HTR-8/SVneo (cell line): ENCODE measurements at places on chromosomes 5 and 9.
A peak's percentile ranks its signal among the peaks of the same experiment; 100 is the strongest.

- no peak for DNase-seq
These were observed 265.2 kb downstream of the MAT2B start for GRCh38 chr5:163770625-163771024.

- no peak for DNase-seq
These were observed 4.2 kb upstream of the CA9 start for GRCh38 chr9:35669331-35670145.

DNA sequence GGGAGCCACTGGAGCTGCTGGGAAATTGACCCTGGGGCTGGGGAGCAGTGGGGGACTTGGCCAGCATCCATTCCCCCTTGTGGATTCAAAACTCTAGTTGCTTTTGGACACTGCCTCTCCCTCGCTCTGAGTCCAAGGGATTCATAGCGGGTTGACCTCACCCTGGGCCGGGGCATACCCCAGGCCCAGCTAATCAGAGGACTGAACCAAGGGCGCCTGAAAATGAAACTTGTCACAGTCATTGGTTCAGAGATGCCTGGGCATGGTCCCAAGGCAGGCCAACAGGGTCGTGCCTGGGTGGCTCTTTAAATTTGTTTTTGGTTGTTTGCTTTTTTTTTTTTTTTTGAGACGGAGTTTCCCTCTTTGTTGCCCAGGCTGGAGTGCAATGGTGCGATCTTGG is 22.6 kb downstream of the STK10 start:
- no peak for DNase-seq

DNA sequence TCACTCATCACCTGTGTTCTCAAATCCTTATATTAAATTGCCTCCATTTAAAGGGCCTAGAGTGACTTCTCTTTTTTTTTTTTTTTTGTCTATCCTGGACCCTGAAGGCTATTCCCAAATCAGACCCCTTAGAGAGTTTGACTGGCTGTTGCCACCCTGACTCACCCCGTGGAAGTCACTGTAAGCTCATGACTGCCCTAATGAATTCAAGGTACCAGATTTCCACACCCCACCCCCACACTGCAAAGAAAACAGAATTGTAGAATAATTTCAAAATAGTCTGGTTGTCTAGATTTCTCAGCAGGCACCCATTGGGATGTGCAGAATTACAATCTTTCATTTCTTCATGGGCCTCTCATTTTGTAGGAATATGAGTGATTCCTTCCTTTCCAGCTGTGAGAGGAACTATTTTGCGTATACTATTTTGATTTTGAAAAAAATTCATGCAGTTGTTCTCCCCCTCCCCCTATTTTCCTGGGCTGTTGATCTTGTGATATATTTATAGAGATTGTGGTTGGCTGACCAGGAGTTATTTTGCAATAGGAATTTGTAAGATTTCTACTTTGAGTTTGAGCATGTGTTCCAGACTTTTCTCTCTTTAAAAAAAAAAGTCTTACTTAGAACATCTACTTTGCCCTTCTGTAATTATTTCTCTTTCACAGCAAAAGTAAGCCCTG is 79.1 kb downstream of the ZNF618 start:
- peak; percentile 19 for DNase-seq

DNA sequence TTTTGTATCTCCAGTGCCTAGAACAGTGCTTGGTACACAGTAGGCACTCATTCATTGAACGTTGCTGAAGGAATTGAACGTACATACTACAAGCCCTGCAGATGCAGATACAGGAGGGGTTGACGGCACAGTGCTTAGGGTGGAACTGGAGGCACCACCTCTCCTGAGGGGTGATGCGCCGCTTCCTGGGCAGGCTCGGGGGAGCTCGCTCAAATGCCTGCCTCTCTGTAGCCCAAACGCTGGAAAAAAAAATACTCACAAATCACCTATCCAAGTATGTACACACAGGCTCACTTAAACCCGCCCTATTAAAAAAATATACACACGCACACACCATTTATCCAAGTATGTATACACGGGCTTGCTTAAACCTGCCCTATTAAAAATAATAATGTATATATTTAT is 536 bp upstream of the COMMD10 start:
- peak; percentile 41 for DNase-seq

GRCh38 chr9:36325081-36325828 is 67.0 kb upstream of the GNE start:
- no peak for DNase-seq

DNA sequence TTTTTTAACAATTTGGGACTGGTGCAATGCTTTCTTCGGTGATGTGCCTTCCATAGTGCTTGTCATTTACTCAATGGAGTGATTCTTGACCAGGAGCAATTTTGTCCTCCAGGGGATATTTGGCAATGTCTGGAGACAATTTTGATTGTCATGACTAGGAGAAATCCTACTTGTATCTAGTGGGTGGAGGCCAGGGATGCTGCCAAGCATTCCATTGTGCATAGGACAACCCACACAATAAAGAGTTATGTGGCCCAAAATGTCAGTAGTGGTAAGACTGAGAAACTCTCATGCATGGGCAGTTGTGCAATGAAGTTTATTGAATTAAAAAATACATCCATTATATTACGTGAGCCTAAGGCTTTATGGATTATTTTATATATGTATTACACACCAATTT is 70.5 kb downstream of the FOCAD start:
- DNase-seq, result no peak

DNA sequence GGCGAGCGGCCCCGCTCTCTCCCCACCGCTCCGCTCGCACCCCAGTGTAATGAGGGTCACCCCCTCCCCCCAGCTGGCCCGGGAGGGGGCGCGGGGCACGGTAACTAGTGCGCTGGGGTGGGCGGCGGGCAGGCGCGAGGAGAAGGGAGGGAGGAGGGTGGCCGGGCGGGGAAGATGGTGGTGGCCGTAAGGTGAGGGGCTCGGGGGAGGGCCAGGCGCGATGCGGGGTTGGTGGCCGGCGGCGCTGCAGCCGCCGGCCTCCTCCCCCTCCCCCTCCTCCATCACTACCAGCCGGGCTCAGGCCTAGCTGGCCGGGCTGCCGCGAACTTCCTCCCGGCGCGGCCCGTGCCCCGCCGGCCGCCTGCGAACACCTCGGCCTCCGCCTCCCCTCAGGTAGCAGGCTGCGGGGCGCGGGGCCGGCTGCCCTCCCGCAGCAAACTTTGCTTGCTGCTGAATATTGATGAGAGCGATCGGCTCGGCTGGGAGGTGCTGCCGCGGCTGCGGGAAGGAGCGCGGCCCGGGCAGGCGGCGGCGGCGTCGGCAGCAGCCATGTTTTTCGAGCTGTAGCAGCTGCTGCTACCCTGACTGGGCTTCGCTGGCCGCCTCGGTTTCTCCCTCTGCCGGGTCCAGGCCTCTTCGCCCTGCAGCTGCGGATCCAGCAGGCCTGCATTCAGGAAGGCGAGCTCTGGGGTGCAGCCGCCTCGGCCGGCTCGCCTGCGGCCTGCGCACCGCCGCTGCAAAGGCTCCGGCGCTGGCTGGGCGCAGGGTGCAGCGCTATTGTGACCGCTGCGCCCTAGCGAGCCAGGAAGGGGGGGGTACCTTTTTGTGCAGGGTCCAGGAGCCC is 502 bp downstream of the NSD1 start:
- no peak for DNase-seq

GRCh38 chr9:111232997-111233790 is 96.8 kb downstream of the OR2K2 start:
- peak; percentile 3 for DNase-seq

GRCh38 chr5:54518818-54519508 is 1.4 kb downstream of the SNX18 start:
- DNase-seq, result no peak

DNA sequence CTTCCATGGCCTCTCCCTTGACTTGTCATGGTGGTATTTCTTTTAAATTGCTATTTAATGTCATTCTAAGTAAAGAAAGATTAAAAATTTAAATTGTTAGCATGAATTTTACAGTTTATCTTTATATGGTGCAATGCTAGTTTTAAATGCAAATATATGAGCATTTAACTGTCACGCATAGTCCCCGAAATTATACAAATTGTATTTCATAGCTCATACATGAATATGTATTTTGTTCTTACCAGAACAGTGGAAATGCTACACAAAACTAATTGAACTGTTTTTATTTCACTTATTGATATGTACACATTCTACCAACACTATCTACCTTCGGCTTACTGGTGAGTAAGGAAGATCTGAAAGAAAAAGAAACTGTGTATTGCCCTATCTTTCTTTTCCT is 125.8 kb downstream of the CARTPT start:
- DNase-seq, result no peak

- DNase-seq, result no peak
These were observed 80.0 kb downstream of the SYK start for GRCh38 chr9:90881648-90882047.

DNA sequence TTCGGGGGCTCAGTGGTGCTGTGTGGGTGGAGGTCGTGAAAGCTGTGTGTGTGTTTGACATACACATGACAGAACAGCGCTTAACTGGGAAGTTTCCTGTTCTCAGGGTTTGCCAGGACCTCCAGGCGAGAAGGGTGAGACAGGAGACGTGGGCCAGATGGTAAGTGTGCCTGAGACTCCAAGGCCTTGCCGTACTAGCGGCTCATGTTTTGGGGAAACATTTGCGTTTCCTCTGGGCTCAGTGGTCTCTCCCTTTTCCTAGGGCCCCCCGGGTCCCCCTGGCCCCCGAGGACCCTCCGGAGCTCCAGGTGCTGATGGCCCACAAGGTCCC is 68.3 kb upstream of the FCN2 start:
- no peak for DNase-seq

GRCh38 chr5:82713811-82714210 is 363.4 kb downstream of the TMEM167A start:
- no peak for DNase-seq

DNA sequence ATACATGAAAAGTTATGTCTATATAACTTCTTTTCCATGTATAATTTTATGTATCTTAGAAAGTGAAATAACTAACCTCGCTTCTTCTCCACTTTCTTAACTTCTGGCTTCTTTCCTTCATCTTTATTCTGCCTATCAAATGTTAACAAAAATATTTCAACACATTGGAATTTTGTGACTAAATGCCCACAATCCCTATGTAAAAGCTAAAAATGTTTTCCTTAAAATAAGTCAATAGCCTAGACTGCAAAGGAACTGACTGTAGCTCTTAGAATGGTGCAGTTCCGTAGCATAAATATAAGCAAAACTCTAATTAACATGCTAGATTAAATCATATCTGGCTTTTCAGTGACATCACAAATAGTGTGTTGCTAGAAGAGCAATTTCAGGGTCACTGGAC is 40.9 kb downstream of the PSIP1 start:
- DNase-seq, result no peak

DNA sequence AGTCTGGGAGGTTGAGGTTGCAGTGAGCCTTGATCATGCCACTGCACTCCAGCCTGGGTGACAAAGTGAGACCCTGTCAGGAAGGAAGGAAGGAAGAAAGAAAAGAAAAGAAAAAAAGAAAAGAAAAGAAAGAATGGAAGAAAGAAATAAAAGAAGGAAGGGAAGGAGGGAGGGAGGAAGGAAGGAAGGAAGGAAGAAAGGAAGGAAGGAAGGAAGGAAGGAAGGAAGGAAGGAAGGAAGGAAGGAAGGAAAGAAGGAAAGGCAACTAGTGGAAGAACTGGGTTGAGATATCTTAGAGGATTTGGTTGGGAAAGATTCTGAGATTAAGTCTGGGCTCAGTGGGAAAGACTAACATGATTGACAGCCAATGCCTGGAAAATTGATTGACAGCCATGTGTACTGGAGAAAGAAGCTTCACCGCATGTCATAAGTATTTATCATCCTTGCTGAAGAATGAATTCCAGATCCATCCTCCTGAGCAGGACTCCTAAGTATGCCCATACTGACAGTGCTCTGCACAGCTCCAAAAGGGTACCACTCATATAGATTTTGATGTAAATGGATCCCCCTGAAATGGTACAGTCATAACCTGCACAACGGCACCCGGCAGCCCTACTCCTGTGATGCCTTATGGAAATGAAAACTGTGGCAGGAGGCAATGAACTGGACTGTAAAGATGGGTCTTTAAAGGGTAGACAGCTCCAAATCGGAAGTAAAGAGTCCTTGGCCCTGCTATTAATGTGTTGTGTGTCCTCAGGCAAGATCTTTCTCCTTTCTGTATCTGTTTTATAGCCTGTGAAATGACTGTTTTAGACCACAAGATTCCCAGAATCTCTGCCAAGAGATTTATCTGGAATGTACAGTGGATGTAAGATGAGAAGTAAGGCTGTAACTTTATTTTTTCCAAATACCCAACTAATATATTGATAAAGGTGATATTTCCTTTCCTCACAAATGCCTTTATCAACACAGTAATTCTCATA is 16.9 kb upstream of the ADRA1B start:
- DNase-seq, result peak; percentile 69

GRCh38 chr9:101625876-101626275 is 31.1 kb upstream of the PPP3R2 start:
- DNase-seq, result no peak

- DNase-seq, result no peak
These were observed 94.4 kb downstream of the RMI1 start for GRCh38 chr9:84075004-84075403.

DNA sequence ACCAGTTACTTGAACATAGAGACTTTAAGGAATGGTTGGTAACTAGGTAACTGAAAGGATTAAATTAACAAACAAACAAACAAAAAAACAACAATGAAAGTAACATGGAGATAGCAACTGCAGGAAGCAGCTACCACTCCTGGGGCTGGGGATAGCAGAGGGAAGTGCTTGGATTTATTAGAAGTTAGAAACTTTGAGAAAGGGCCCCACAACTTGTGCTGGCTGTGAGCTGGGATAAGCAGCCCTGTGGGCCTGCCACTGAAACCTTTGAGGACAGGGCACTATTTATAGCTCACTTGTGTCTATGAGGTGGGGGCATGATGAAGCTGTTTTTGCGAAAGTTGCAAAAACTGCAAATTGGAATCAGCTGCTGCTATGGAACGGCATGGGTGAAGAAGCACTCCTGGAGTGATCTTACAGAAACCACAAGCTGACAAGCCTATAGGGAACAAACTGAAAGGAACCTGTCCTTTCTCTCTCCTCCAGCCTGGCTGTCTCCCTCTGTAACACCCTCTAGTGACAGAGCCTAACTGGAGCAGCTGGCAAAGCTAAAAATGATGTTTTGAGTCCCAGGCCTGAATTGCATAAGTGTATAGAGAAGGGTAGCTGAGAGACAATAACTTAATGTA is 91.4 kb upstream of the RANBP6 start:
- peak; percentile 34 for DNase-seq

DNA sequence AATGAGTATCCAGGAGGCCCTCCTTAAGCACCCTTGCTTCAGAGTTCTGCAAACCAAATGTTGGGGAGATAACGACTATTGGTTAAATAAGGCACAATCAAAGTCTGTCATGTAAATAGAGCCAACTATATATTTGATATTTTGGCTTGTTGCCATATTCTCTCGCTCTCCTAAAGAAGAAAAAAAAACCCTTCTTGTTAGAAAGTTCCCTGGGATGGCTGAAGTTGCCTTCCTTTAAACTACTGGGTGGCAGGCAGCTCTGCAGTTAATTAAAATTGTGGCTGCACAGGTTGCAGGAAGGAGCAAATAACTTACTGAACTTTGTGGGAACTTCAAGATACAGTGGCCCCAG is 227.0 kb upstream of the ANKRD55 start:
- no peak for DNase-seq

GRCh38 chr5:126120939-126121338 is 302.3 kb upstream of the GRAMD2B start:
- DNase-seq, result no peak

- no peak for DNase-seq
These were observed 17.6 kb downstream of the RGMB start for GRCh38 chr5:98791001-98791519.

GRCh38 chr5:30380228-30380627 is 813.3 kb upstream of the CDH6 start:
- no peak for DNase-seq

GRCh38 chr5:116378777-116379121 is 195.9 kb downstream of the SEMA6A start:
- no peak for DNase-seq
